ENCODE measurements at places on chromosomes 4 and X. TPM values are rescaled to one million over a fixed set of nuclear protein-coding genes. Genes with fewer than 3 reads are reported as not detected.

DNA sequence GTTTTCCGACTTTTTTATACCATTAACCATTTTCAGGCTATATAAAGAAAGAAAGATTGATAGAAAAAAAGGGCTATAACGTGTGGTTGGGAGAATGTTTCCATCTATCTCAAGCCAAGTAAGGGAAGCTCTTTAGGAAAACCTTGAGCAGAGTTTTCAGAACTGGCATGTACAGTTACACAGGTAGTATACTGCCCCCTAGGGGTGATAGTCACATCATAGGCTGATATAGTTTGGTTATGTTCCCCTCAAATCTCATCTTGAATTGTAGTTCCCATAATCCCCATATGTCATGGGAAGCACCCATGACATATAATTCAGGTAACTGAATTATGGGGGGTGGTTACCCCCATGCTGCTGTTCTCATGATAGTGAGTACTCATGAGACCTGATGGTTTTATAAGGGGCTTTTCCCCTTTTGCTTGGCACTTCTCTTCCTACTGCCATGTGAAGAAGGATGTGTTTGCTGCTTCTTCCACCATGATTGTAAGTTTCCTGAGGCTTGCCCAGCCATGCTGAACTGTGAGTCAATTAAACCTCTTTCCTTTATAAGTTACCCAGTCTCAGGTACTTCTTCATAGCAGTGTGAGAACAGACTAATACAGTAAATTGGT is 186.8 kb downstream of the TMA16 start:
- DNase-seq: no peak
- H3K27me3 ChIP-seq: peaks cover 2% of the 10 kb centered on the region
- no peak overlapping the region for H3K4me3 ChIP-seq
- H3K4me1 ChIP-seq: no peaks in the 10 kb centered on the region

DNA sequence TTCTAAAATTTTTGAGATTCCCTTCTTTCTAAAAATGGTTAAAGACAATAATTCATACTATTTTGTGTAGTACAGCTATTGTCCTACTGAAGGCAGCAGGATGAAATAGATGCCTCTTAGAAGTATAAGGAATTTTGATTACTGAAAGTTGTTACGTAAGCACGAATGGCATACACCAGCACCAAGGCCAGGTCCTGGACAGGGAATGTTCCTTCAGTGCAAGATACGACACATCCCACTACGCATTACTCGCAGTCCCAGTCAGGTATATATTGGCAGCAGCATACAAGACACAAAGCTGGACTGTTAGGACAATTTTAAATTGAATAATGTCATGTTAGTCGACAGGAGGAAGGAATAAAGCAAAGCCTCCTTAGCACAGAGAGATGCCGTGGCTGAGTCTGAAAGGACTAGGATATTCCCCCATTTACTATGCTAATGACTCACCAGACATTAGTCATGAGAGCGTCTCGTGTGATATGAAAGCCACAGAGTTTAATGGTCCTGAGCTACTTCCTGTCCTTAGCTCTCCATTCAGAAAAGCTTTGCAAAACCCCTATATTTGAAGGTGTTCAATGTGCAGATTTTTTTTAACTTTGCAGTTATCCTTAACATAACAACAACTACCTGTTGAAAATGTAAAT is 504.3 kb downstream of the FAM133A start:
- H3K4me3 ChIP-seq: no peak overlapping the region
- no peaks in the 10 kb centered on the region for H3K27me3 ChIP-seq
- no peaks in the 10 kb centered on the region for H3K4me1 ChIP-seq
- no peak overlapping the region for H3K27ac ChIP-seq
- no peak for DNase-seq

DNA sequence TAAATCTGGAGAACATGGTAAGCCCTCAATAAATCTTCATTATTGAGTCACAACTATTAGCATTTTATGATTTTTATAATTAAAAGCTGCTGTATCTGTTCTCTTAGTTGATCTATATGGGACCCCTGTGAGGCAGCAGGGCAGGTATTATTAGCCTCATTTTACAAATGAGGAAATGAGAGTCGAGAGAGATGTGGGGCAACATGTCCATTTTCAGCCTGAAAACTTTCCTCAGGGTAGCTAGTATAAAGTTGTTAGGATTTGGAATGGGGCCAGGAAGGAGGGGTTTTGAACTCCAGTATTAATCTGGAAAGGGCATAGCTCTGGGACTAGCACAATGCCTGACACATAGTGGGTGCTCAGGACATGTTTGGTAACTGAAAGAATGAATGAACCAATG is 191.7 kb upstream of the GPC4 start:
- no peak for DNase-seq
- no peak overlapping the region for H3K4me3 ChIP-seq
- H3K36me3 ChIP-seq: no peaks in the 10 kb centered on the region
- peaks cover 4% of the 10 kb centered on the region for H3K27me3 ChIP-seq
- no peaks in the 10 kb centered on the region for H3K4me1 ChIP-seq
- H3K27ac ChIP-seq: no peak overlapping the region

GRCh38 chr4:7328913-7329638 is 105.7 kb downstream of the PSAPL1 start:
- H3K27ac ChIP-seq: no peak overlapping the region
- no peak for DNase-seq
- no peak overlapping the region for H3K4me3 ChIP-seq
- H3K36me3 ChIP-seq: no peaks in the 10 kb centered on the region

DNA sequence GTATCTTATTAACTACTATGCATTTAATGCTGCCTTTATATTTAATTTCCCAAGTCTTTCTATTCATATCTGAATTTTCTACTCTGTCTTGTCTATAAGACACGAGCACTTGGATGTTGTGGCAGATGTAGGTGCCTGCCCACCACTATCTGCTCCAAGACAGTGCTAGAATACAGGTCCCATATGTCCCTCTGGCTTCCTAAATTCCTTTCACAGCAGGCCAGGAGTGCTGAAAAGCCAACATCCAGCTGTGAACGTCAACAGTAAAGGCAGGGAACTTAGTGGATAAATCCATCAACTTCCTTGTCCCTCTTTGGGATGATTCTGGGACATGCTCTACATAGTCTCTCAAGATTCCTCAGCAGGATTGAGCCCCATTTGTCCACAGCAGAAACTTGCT is 245.1 kb upstream of the ETNPPL start:
- DNase-seq: no peak
- peaks cover 1% of the 10 kb centered on the region for H3K36me3 ChIP-seq
- H3K27ac ChIP-seq: no peak overlapping the region
- peaks cover 9% of the 10 kb centered on the region for H3K4me1 ChIP-seq
- no peaks in the 10 kb centered on the region for H3K27me3 ChIP-seq
- no peak overlapping the region for H3K4me3 ChIP-seq

DNA sequence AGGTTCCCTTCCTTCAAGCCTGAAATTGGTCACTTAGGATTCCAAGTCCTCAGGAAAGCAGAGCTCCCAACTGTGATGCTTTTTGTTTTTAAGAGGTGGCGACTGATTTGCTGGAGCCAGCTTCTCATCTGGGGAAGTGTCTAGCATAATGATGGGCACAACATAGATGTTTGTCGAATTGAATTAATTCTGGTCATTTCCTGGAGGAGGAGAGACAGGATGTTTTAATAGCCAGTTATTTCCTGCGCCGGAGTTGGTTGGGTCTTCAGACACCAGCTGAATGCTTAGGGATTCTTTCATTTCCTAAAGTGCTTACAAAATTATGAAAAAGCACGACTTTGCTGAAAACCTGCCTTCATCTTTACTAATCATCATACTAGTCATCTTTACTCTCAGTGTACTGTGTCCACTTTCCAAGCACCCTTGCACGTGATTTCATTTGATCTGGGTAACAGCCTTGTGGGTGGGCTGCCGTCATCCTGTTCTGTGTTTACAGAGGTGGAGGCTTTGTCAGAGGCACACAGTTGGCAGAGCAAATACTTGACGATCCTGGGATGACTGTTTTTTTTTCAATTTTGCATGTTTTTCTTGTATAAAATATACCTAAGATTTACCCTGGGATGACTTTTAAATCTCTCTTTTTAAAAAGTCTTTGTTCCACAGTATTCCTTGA is 49.5 kb downstream of the RGS12 start:
- DNase-seq: no peak
- no peaks in the 10 kb centered on the region for H3K36me3 ChIP-seq
- H3K27me3 ChIP-seq: peaks cover 5% of the 10 kb centered on the region
- no peak overlapping the region for H3K4me3 ChIP-seq
- H3K4me1 ChIP-seq: peaks cover 4% of the 10 kb centered on the region

- H3K36me3 ChIP-seq: peaks cover 21% of the 10 kb centered on the region
- peaks cover 4% of the 10 kb centered on the region for H3K27me3 ChIP-seq
- no peak overlapping the region for H3K27ac ChIP-seq
- H3K4me1 ChIP-seq: peaks cover 17% of the 10 kb centered on the region
- no peak for DNase-seq
Measured at GRCh38 chrX:54811301-54811885, 3.8 kb downstream of the MAGED2 start.

- H3K4me3 ChIP-seq: no peak overlapping the region
- no peaks in the 10 kb centered on the region for H3K27me3 ChIP-seq
- H3K4me1 ChIP-seq: no peaks in the 10 kb centered on the region
- no peak for DNase-seq
- no peak overlapping the region for H3K27ac ChIP-seq
Measured at GRCh38 chr4:73759357-73759756, 19.0 kb downstream of the CXCL8 start.

GRCh38 chr4:101944649-101945048 is 154.1 kb downstream of the BANK1 start:
- DNase-seq: no peak
- peaks cover 2% of the 10 kb centered on the region for H3K27me3 ChIP-seq
- no peak overlapping the region for H3K4me3 ChIP-seq
- no peak overlapping the region for H3K27ac ChIP-seq
- no peaks in the 10 kb centered on the region for H3K4me1 ChIP-seq
- no peaks in the 10 kb centered on the region for H3K36me3 ChIP-seq

DNA sequence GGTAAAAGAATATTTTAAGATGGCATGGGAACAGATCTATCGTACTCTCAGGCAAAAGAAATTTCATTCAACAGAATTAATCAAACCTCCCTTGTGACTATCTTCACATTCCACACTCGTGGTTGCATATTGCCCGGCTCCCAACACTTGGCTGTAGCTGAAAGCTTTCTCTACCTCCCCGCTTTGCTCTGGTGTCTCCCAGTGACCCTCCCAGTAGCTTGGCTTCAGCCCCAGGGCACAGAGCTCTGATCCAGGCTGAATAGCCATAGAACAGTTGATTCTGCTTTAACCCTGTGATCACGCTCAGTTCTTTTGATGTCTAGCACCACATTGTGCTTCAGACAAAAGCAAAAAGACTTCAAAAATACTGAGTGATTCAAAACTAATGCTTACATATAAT is 24.6 kb downstream of the SLC7A11 start:
- H3K4me3 ChIP-seq: no peak overlapping the region
- no peak for DNase-seq
- no peaks in the 10 kb centered on the region for H3K27me3 ChIP-seq

GRCh38 chrX:37472836-37473235 is 98.6 kb upstream of the LANCL3 start:
- no peak for DNase-seq
- H3K27ac ChIP-seq: no peak overlapping the region

DNA sequence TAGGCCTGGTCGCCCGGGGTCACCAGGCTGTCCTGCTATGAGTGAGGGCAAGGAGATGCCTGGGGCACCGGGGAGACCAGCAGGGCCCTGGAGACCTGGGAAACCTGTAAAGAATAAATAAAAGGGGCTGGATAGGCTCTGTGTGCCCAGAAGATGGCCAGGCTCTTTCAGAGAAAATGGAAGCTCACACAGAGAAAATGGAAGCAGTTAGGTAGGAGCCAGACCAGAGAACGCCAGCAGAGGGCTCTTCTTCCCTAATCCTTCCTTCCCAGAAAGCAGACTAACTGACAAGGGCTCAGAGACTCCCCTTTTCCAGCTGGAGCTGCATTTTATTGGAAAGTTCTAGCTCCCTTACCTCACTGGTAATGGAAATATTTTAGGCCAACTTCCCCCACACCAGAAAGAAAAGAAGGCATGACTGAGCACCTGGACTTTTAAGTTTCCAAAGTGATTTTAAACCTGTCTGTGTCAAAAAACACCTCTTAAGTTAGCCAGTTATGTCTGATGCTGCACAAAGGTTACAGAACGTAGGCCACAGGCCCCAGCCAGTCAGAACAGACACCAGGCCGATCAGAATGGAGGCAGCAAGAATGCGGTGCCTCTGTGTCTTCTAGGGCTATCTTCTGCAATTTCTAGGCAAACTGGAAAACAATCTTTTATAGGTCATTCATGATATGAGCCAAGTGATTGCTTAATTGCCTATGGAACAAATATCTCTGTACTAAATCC is 74.0 kb downstream of the ATG4A start:
- no peak overlapping the region for H3K27ac ChIP-seq
- H3K27me3 ChIP-seq: no peaks in the 10 kb centered on the region
- no peaks in the 10 kb centered on the region for H3K4me1 ChIP-seq

Gene NWD2
- total RNA-seq: not detected

Gene FAM53A
- 2.5 TPM for total RNA-seq
